Eye (tissue), 1 donor: ENCODE measurements at places on chromosomes 5 and 9.

DNA sequence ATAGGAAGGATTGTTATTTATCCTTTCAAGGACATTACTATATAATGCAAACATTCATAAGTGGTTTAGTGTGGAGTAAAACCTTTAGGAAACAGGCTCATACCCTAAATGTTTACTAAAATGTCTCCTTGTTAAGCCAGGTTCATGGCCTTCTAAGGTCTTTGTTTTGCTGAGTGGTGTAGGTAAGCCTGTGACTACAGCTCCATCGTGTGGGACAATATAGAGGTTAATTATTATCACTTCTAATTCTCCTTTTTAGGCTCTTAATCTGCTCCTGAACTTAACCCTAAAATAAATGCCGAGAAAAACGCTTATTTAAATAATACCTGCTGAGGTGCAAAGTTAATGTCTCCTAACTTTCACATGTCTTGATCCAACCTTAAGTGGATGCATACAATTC lies 43.8 kb downstream of the SPINK5 start:
- no peak for DNase-seq

GRCh38 chr5:143826951-143827444 lies 15.0 kb downstream of the HMHB1 start:
- peak; percentile 43 for DNase-seq

DNA sequence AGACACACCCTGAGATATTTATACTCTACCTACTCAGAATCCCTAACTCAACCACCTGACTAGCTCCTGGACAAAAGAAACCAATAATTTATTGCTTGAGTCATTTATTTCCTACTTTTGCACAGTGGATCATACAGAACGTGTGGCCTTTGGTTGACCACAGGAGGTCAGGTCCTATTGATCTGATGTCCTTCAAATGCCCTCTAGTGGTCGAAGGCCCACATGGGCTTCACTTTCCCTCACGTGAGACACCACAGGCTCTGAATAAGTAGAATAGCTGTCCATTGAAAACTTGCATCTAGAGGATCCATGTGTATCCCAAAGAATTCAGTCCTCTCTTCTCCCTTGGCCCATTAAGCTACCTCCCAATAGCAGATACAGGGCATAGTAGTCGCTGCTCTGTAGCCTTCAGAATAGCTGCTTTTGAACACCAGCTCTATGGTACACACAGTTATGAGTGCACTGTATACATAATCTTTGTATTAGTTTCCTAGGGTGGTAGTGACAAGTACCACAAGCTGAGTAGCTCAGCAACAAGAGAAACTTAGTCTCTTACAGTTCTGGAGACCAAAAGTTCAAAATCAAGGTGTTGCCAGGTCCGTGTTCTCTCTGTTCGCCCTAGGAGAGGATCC lies 177.6 kb upstream of the SMARCA2 start:
- DNase-seq = peak; percentile 35

DNA sequence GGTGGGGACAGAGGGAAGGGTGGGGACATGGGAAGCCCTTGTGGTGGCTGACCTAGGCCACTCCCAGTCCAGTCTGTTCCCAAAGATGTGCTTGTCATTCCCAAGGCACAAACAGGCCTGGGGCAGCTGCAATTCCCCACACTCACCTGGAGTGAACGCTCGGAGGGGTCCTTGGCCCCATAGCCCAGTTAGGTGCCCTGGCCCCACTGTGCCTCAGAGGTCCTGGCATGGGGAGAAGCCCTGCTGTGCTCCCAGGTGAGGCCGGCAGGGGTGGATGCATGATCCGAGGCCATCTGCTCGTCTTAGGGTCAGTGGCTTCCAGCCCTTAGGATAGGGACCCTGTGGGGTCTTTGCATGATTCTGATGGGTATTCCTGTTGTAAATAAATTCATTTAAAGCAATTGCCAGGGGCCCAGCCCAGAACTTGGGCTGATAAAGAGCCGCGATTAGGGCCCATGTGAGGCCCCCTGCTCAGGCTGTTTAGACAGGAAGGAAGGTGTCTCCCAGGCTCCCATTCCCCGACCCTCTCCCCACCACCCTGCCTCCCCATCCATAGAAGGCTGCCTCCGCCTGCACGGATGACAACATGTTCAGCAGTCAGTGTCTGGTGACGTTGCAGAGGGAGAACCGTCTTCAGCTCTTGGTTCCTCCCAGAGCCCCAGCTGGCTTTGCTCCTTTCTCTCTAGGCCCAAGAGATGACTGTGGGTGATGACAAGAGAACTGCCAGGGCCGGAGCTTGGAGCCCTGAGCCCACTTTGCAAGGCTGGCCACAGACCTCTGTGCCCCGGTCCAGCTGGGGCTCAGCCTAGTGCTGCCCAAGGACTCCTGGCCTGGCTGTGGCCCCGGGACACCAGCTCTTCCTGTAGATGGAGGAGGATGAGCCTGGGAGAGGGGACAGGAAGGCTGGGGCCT lies 28.4 kb upstream of the IRX4 start:
- no peak for DNase-seq
